ENCODE measurements at places on chromosomes 2 and 18.

DNA sequence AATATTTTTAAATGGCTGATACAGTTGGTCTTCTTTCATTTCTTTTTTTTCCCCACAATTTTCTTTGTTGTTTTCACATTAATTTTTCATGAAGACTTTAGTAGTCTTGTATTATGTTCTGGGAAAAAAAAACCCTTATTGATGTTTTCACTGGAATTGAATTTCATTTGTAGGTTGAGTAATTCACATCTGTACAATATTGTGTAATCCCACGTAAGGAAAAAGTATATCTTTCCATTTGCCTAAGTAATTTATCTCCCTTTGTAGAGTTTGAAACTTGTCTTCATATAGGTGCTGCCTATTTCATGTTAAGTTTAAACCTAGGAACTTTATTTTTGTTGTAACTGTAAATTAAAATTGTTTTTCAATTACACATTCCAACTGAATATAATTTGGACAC is 2.0 kb downstream of the DNAJC27 start:
- DNase-seq = no peak

- DNase-seq = no peak
Measured at GRCh38 chr18:75309564-75309963, 99.0 kb downstream of the TSHZ1 start.

GRCh38 chr18:2103299-2103698 is 468.0 kb downstream of the METTL4 start:
- DNase-seq = no peak

GRCh38 chr2:100743741-100744140 is 76.2 kb upstream of the NPAS2 start:
- no peak for DNase-seq

- no peak for DNase-seq
Measured at GRCh38 chr2:200613692-200614091, 27.9 kb downstream of the AOX1 start.

- peak; percentile 39 for DNase-seq
Measured at GRCh38 chr2:111194835-111195621, 74.3 kb downstream of the BCL2L11 start.

- DNase-seq = no peak
Measured at GRCh38 chr2:81084101-81084500, 779.5 kb upstream of the LRRTM1 start.

- DNase-seq = no peak
Measured at GRCh38 chr2:37366773-37367172, 22.3 kb downstream of the QPCT start.

- DNase-seq = no peak
Measured at GRCh38 chr2:46388881-46389280, 90.5 kb upstream of the TMEM247 start.

GRCh38 chr2:187769437-187769836 is 215.2 kb upstream of the TFPI start:
- no peak for DNase-seq

All from hematopoietic multipotent progenitor cell treated with erythropoietin and hydrocortisone succinate and interleukin-3 and kit ligand, for 4 days (in vitro differentiated cells).